ENCODE measurements at places on chromosomes 3 and 15.
A peak's percentile ranks its signal among the peaks of the same experiment; 100 is the strongest.

DNA sequence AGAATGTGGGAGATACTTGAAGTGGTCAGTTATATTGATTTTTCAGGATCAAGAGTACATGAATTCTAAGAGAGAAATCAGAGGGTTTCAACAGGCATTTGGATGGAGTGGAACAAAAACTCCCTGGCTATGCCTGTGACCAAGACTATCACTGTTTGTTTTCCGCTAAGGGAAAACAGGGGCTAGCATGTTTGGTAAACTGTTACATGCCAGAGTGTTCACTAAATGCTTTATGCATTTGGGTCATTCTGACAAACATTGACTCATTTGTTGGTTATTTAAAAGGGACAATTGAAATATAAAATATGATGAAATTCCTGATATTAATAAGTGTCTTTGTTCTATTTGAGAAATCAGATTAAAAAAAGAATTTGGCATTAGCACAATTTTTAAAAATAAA is 603.9 kb upstream of the KCNMB2 start:
- DNase-seq, result no peak

GRCh38 chr3:62884096-62884870 is 9.1 kb upstream of the CADPS start:
- DNase-seq, result no peak

DNA sequence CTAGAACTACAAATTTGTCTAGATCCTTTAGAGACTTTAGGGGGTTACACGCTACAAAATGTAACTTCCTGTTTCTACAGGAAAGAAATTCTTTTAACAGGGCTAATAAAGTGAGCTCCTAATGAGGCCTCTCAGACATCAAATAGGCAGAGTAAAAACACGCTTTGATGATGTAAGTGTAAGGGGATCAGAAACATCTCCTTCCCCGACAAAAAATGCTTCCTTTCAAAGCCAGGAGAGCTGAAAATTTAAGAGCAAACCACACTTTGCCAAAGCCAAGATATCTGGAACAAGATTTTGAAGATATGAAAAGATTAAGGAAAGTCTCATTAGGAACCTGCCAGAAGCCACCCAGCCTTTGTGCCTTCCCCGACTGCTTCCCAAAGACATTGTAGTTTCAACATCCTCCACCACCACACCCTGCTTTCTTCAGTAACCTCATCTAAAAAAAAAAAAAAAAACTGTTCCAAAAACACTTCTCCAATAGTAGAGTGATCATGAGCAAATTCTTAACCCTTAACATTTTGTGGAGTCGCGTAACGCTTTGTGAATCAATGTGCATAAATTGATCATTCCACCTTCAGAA is 505.0 kb upstream of the THBS1 start:
- no peak for DNase-seq

DNA sequence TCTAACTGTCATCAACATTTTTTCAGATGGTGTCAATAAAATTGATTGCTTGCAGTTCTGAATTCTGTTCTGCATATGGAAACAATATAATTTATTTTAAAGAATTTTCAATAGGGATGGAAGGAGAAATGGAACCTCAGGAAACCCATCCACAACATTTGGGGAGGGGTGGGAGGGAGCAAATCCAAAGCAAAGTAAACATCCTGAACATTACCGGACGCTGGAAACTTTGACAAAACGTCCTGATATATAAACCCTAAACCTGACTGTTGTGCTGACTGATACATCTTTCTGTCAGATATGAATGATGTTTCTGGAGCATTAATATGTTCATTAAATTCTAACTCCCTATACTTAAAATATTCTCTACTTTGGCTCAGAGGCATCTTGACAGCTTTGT is 479.0 kb downstream of the FOXP1 start:
- DNase-seq, result no peak

DNA sequence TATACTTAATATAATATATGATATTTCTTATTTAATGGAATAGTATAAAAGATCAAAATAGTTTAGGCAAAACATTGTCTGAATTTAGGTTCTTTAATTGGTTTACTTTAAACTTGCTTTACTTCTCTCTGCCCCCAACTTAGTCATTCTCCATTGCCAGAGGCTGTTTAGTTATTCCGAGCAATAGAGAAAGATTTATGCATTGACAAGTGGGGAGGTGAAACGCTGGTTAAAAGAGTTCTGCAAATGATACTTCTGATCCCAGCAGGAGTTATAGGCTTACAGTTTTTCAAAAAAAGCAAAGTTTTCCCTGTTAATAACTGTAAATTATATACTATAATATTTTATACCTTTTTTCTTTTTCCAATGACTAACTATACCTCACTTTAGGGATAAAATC is 145.4 kb downstream of the EPHA3 start:
- no peak for DNase-seq

GRCh38 chr3:41095702-41096101 is 103.6 kb upstream of the CTNNB1 start:
- DNase-seq, result no peak

DNA sequence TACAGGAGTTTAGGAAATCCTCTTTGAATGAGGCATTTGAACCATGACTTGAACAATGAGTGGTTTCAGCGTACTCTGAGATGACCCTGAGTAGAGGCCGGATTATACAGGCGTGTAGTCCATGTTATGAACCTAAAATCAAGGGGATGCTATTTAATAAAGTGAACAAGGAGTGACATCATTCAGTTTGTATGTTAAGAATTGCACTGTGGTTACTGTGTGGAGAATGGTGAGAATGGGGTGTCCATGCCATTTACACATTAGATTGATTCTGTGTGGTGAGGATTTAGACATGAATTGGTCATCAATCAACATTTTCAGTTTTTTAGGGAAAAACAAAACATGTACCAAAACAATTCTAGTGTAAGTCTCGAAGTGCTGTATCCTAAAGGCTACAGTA is 65.8 kb downstream of the TPRG1 start:
- DNase-seq, result no peak

DNA sequence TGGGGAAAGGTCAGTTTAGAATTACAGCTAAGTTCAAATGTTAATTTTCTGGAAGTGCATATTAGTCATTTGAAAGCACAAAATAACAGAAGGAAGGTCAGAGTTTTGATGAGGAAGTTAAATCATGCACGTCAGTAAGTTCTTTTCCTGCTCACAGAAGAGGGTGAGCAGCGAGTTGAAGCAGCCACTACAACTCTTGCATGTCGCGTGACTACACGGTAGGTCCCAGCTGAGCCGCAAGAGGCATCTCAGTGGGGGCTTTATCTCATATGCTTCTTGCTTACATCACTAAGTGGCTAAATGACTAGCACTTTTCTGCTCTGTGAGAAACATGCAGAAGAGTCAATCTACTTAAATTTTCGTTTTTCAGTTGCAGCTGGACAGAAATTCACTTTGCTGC is 21.3 kb upstream of the SEC62 start:
- no peak for DNase-seq

DNA sequence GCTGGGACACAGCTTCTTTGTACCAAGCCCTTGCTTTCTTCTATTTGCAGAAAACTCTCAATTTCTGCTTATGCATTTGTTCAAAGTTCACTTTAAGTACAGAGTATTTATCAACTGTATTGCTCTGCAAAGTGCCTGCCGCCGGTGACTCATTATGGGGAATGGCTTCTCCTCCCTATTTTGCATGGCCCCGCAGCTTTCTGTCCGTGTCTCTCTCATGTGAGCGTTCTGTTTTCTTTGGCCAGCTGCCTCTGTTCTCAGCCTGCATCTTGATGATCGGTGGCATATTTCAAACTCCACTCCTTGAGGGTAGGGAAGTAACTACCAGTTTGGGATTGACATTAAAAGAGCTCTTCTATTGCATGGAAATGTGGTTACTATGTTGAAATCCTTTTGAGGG is 28.6 kb upstream of the ST8SIA2 start:
- DNase-seq, result no peak

GRCh38 chr3:118782755-118783202 is 251.9 kb downstream of the IGSF11 start:
- no peak for DNase-seq

DNA sequence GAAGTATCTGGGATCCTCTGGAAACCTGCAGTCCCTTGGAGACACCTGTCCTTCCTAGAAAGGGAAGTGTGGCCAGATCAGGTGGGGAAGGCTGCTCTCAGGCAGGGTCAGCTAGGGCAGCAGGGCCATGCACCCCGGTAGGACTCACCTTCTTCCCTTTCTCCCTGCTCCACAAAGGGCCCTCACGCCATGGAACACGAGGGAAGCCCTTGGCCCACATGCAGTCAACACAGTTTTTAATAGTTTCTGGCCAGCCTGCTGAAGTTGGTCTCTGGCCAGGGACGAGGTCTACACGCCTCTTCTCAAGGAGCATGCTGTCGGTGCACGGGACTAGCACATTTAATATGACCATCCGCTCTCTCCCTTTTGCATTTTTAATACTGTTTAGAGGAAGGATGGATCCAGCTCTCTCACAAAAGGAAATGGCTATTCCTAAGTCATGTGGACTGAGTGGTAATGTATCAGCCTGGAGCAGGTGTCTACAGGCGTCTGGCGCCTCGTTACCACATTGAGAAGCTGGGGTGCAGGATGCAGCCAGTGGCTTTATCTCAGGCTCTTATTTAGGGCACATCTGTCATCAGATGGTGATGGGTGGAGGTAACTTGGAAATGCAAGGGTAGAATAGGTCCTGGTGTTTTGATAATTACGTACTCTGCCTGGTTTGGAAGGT is 153.9 kb downstream of the KLF13 start:
- no peak for DNase-seq

- DNase-seq, result no peak
Measured at GRCh38 chr15:86382341-86382740, 302.7 kb downstream of the AGBL1 start.

DNA sequence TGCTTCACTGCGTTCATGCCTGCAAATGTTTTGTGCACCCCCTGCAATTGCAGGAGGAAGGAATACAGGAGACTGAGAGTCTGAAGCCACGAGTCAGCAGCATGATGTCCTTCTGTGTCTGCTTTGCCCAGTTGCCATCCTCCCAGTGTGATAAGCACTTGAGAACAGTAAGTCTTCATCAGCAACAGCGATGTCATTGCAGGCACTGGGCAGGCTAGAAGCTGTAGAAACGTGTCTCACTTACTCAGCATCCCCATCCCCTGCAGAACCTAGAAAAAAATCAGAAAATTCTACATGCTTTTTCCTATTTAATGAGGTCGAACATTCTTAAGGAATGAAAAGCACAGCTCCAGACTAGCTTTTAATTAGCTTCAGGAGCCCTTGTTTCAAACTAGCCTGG is 156.5 kb upstream of the LPP start:
- DNase-seq, result no peak

DNA sequence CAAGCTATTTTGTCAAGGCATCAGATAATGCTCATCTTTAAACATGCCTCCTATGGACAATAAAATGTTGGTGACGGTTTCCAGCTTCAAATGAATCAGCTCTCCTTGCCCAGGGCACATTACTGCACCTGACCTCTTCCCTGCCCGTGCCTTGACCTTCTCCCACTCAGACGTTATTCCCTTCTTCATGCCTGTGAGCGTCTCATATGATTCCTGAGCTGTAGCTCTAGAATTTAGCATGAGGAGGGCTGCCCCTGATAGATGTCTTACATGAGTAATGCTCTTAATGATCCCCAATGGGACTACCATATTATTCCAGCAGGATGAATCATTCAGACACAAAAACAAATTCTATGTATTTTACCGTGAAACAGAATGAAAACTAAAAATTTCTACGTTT is 762.7 kb downstream of the ROBO1 start:
- no peak for DNase-seq

DNA sequence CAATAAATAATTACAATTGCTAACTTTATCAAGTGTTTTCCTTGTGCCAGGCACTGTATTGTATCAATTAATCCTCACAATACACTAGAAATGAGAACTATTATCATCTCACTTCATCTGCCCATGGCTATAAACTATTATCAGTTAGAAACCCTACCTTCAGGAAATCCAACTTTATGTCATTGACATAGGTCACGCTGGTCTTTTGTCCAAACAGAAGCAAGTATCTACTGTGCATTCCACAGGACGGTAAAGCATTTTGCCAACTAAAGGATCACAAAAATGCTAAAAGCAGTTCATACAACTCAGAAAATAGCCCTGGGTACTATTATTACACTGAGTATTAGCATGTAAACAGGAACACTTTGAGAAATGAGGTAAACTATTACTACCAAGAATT is 9.6 kb downstream of the DENND6A start:
- DNase-seq, result no peak

GRCh38 chr3:138127636-138128365 is 4.4 kb downstream of the A4GNT start:
- DNase-seq, result no peak

- DNase-seq, result no peak
Measured at GRCh38 chr3:104526901-104527401, 839.8 kb upstream of the ALCAM start.

GRCh38 chr15:100705065-100705464 is 102.7 kb downstream of the ASB7 start:
- DNase-seq, result no peak

DNA sequence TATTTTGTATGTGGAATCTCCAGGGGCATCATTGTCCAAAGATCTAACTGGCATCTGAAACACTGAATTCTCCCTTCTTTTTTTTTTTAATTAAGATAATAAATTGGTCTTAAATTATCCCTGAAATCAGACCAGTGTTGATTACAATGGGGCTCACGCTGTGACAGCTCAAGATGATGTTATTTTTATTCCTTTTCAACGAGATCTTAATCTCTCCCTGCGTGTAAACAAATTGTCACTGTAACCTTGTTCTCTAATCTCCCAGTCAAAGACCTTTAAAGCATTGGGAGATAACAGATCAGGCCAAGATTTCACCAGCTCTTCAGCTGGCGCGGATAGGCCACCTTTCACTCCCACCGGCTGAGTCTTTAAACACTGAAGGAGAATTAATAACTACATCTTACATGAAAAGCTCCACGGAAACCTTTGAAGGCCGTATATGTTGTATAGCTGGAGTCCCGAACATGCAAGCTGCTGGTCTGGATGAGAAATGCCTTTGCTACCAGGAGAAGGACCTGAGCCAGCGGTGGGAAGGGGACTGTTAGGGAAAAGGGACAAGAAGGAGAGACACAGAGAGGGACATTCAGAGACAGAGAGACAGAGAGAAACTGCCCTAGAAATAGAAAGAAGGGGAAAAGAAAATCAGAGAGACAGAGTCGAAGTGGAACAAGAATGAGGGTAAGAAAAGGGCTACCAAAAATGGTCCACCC is 418.8 kb upstream of the NR2F2 start:
- DNase-seq, result no peak

GRCh38 chr3:80079886-80080285 is 312.1 kb upstream of the ROBO1 start:
- DNase-seq, result no peak

- DNase-seq, result no peak
Measured at GRCh38 chr3:99668044-99668443, 29.6 kb downstream of the COL8A1 start.

GRCh38 chr3:53159156-53160060 is 1.6 kb upstream of the PRKCD start:
- DNase-seq, result peak; percentile 50

Measured in WTC11 (cell line).